ENCODE measurements at places on chromosomes 2 and 18. TPM values are rescaled to one million over a fixed set of nuclear protein-coding genes. Genes with fewer than 3 reads are reported as not detected.
A peak's percentile ranks its signal among the peaks of the same experiment; 100 is the strongest.

- no peaks in the 10 kb centered on the region for H3K36me3 ChIP-seq
- peaks cover 5% of the 10 kb centered on the region for H3K4me1 ChIP-seq
Measured at GRCh38 chr2:40127146-40127545, 324.7 kb downstream of the SLC8A1 start.

GRCh38 chr2:151009437-151010175 lies 252.1 kb downstream of the RBM43 start:
- DNase-seq, result no peak
- H3K36me3 ChIP-seq, result no peaks in the 10 kb centered on the region
- H3K4me3 ChIP-seq, result no peak overlapping the region
- H3K27me3 ChIP-seq, result no peaks in the 10 kb centered on the region

GRCh38 chr2:239934571-239935171 lies 90.5 kb downstream of the NDUFA10 start:
- peak; percentile 44 for DNase-seq
- H3K4me3 ChIP-seq, result no peak overlapping the region
- no peaks in the 10 kb centered on the region for H3K4me1 ChIP-seq
- H3K36me3 ChIP-seq, result no peaks in the 10 kb centered on the region
- no peak overlapping the region for H3K27ac ChIP-seq

DNA sequence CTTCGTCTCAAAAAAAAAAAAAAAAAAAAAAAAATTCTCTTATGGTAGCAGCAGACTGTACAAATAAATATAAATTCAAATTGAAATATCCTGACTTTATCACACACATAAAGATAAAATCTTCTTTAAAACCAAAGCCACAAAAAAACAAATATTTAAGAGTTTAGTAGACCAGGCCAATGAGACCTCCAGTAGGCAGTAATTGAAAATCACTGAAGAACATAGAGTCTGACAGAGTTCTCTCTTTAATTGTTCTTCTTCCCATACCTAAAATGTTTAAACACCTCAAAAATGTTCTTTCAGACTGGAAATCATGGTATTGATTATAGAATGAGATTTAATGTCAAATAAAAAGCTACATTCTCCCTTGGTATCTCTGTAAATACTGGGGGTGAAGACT lies 20.8 kb downstream of the PRPF40A start:
- no peaks in the 10 kb centered on the region for H3K4me1 ChIP-seq
- no peak overlapping the region for H3K4me3 ChIP-seq
- no peaks in the 10 kb centered on the region for H3K27me3 ChIP-seq
- DNase-seq, result no peak
- no peaks in the 10 kb centered on the region for H3K36me3 ChIP-seq

- no peak overlapping the region for H3K4me3 ChIP-seq
- no peak overlapping the region for H3K27ac ChIP-seq
- no peak for DNase-seq
- no peaks in the 10 kb centered on the region for H3K27me3 ChIP-seq
- H3K36me3 ChIP-seq, result no peaks in the 10 kb centered on the region
Measured at GRCh38 chr2:158580760-158581159, 124.0 kb downstream of the PKP4 start.

- no peaks in the 10 kb centered on the region for H3K27me3 ChIP-seq
- DNase-seq, result no peak
- H3K27ac ChIP-seq, result no peak overlapping the region
- no peaks in the 10 kb centered on the region for H3K4me1 ChIP-seq
Measured at GRCh38 chr2:161355983-161356382, 47.8 kb downstream of the PSMD14 start.

GRCh38 chr2:60440079-60440766 lies 113.2 kb downstream of the BCL11A start:
- H3K4me3 ChIP-seq, result no peak overlapping the region
- H3K27me3 ChIP-seq, result no peaks in the 10 kb centered on the region
- no peaks in the 10 kb centered on the region for H3K36me3 ChIP-seq
- H3K4me1 ChIP-seq, result no peaks in the 10 kb centered on the region
- H3K27ac ChIP-seq, result no peak overlapping the region
- DNase-seq, result no peak

- no peak for DNase-seq
- H3K4me3 ChIP-seq, result no peak overlapping the region
- H3K27ac ChIP-seq, result no peak overlapping the region
- no peaks in the 10 kb centered on the region for H3K36me3 ChIP-seq
- no peaks in the 10 kb centered on the region for H3K27me3 ChIP-seq
Measured at GRCh38 chr2:133652398-133652797, 84.1 kb upstream of the NCKAP5 start.

DNA sequence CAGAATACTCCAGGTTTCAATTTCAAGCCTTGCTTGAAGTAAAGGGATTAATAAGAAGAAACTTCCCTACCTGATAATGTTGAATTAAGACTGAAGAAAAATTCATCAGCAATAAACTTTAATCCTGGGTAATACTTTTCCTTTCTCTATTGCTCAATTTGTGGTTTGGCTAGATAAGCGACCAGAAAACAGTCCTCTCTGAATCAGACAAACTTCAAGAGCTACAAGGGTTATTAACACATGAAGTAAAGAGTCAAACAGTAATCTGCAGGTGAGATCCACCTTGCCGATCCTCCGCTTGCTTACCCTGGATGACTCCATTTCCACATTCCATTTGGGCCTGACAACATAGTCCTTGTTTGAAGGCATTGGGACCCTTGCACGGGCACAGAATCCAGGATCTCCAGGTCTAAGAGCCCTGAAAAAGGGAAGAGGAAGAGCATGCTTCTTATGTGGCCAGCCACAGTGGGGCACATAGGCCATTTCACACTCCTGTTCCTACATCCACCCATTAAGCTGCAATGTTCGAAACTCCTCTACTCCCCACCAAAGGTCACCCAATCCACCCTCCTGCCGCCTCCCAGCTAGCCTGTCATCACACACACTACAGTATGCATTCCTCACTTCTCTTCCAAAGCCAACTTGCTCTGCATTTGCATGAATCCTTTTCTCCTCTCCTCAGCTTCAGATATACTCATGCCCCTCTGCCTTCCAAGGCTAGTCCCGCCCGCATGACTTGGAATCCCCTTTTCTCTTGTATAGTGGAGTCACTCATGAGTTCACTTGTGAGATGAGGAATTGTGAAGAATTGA lies 39.8 kb downstream of the IWS1 start:
- H3K36me3 ChIP-seq, result no peaks in the 10 kb centered on the region
- H3K27ac ChIP-seq, result no peak overlapping the region
- no peak for DNase-seq
- no peaks in the 10 kb centered on the region for H3K27me3 ChIP-seq

DNA sequence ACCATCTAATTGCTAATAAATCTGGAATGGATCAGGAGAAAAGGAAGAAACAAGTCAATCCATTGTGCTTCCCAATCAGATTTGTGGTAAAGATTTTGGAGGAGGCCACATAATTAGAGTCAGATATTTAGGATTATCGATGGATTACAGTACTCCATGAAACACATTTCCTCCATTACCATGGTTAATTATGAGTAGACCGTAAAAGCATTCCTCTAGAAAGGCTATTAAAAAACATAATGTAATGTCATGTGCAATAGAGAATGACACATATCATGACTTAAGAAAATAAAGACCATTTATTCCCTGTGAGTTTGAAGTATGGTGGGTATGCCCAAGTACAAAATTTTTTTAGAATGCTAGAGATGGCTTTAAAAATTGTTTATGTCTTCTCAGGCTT lies 96.1 kb downstream of the ITGA4 start:
- no peaks in the 10 kb centered on the region for H3K4me1 ChIP-seq
- no peak overlapping the region for H3K27ac ChIP-seq
- H3K4me3 ChIP-seq, result no peak overlapping the region
- no peaks in the 10 kb centered on the region for H3K27me3 ChIP-seq

- H3K4me3 ChIP-seq, result no peak overlapping the region
- no peaks in the 10 kb centered on the region for H3K4me1 ChIP-seq
- H3K27me3 ChIP-seq, result no peaks in the 10 kb centered on the region
- H3K36me3 ChIP-seq, result no peaks in the 10 kb centered on the region
- DNase-seq, result no peak
- no peak overlapping the region for H3K27ac ChIP-seq
Measured at GRCh38 chr2:160022162-160022561, 40.3 kb downstream of the PLA2R1 start.

- DNase-seq, result no peak
- no peaks in the 10 kb centered on the region for H3K4me1 ChIP-seq
- H3K27ac ChIP-seq, result no peak overlapping the region
- H3K27me3 ChIP-seq, result no peaks in the 10 kb centered on the region
- H3K4me3 ChIP-seq, result no peak overlapping the region
Measured at GRCh38 chr2:143668234-143668633, 539.0 kb downstream of the ARHGAP15 start.

GRCh38 chr2:136357007-136357380 lies 239.0 kb upstream of the CXCR4 start:
- no peaks in the 10 kb centered on the region for H3K27me3 ChIP-seq
- no peak overlapping the region for H3K4me3 ChIP-seq
- H3K27ac ChIP-seq, result no peak overlapping the region
- no peak for DNase-seq

DNA sequence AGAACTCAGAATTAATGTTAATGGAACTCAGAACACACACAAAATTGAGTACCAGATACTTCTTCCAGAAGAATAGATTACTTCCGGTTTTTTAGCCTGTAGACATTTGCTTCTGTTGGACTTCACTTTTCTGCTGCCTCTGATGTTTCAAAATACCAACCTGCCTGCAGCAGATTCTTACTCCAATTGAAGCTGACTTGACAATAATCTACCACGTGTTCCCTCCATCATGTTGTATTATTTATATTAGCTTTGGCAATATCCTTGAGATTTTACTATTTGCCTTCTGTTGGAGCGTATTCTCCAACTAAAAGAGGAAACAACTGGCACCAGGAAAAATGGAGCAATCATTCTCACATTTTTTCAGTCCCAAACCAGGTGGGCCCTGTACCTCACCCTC lies 3.1 kb upstream of the GORASP2 start:
- H3K4me3 ChIP-seq, result no peak overlapping the region
- DNase-seq, result no peak
- no peaks in the 10 kb centered on the region for H3K27me3 ChIP-seq
- H3K36me3 ChIP-seq, result no peaks in the 10 kb centered on the region

GRCh38 chr2:20150806-20151571 lies 73.9 kb downstream of the SDC1 start:
- no peak for DNase-seq
- H3K27ac ChIP-seq, result no peak overlapping the region
- H3K36me3 ChIP-seq, result no peaks in the 10 kb centered on the region
- H3K27me3 ChIP-seq, result no peaks in the 10 kb centered on the region

GRCh38 chr2:25740810-25741381 lies 67.5 kb upstream of the DTNB start:
- H3K36me3 ChIP-seq, result no peaks in the 10 kb centered on the region
- no peaks in the 10 kb centered on the region for H3K27me3 ChIP-seq
- no peak for DNase-seq
- no peak overlapping the region for H3K27ac ChIP-seq
- peaks cover 7% of the 10 kb centered on the region for H3K4me1 ChIP-seq

- no peaks in the 10 kb centered on the region for H3K27me3 ChIP-seq
- H3K4me3 ChIP-seq, result no peak overlapping the region
- H3K36me3 ChIP-seq, result no peaks in the 10 kb centered on the region
- DNase-seq, result no peak
- no peak overlapping the region for H3K27ac ChIP-seq
Measured at GRCh38 chr2:194096402-194096801, 1560.6 kb upstream of the SLC39A10 start.

GRCh38 chr2:190767821-190768220 lies 112.8 kb upstream of the GLS start:
- no peaks in the 10 kb centered on the region for H3K4me1 ChIP-seq
- H3K4me3 ChIP-seq, result no peak overlapping the region
- H3K36me3 ChIP-seq, result no peaks in the 10 kb centered on the region
- H3K27ac ChIP-seq, result no peak overlapping the region
- H3K27me3 ChIP-seq, result no peaks in the 10 kb centered on the region

DNA sequence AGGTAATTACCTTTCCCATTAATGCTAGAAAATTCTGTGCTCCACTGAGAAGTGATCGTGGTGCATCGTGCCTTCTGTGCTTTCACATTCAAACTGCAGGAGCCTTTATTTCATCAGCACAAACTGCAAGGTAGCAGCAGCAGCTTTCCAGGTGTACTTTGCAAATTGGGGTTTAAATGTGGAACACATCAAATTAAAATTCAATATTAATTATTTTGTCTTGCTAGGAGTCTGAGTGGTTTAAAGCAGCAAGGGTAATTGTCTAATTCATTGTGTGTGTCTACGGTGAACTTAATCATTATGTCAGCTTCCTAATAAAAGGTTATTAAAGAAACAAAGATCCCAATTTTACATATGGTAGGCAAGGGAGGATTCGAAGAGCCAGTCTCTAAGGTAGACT lies 180.8 kb upstream of the ATP5MC3 start:
- H3K27me3 ChIP-seq, result no peaks in the 10 kb centered on the region
- H3K4me3 ChIP-seq, result no peak overlapping the region
- no peaks in the 10 kb centered on the region for H3K4me1 ChIP-seq
- no peak overlapping the region for H3K27ac ChIP-seq

GRCh38 chr2:223102040-223102400 lies 50.0 kb downstream of the KCNE4 start:
- H3K36me3 ChIP-seq, result no peaks in the 10 kb centered on the region
- H3K27ac ChIP-seq, result no peak overlapping the region
- no peak overlapping the region for H3K4me3 ChIP-seq
- DNase-seq, result no peak

DNA sequence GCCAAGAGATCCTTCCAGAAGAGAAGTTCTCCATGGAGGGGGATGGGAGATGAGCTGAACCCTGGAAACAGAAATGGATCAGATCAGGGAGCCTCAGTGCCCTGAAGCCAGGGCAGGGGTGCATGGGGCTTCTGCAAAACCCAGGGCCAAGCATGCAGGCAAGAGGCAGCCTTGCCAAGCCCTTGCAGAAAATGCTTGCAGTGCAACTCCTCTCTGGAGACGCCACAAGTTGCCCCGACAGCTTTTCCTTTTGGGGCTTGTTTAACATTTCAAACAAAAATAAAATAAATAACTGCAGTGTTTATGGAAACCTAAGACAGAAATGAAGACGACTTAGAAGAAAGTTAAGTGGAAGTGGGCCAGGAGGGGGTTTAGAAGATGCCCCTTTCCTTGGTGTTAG lies 177.5 kb upstream of the TNP1 start:
- no peaks in the 10 kb centered on the region for H3K36me3 ChIP-seq
- H3K27ac ChIP-seq, result no peak overlapping the region
- DNase-seq, result no peak
- peaks cover 9% of the 10 kb centered on the region for H3K4me1 ChIP-seq
- no peak overlapping the region for H3K4me3 ChIP-seq

Gene DSG4
- total RNA-seq, result not detected

Gene ERBB4
- total RNA-seq, result 0.25 TPM

Gene CPO
- total RNA-seq, result not detected

Gene SCG2
- 0.48 TPM for total RNA-seq

Gene TGFA
- 0.08 TPM for total RNA-seq
